ENCODE measurements at places on chromosomes 6 and 20.

- no peak for DNase-seq
These were observed 116.1 kb upstream of the CCN2 start for GRCh38 chr6:132067286-132067685.

GRCh38 chr6:5093231-5094015 is 8.3 kb downstream of the PPP1R3G start:
- DNase-seq: no peak

GRCh38 chr20:51528263-51529027 is 14.1 kb downstream of the NFATC2 start:
- no peak for DNase-seq

DNA sequence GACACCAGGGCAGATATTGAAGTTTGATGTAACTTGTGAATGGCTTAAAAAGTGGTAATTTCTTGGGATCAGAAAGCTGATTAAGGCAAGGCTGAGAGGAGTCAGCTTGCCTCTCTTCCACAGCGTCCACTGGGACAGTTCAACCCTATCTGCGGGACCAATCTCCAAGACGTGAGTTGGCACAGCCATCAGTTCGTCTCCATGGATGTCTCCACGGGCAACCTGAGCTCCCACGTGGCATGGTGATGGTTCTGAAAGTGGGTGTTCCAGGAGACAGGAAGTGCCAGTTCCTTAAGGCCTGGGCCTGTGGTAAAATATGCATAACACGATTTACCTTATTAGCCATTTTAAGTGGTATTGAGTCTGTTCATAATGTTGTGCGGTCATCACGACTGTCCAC is 67.9 kb upstream of the BHLHE23 start:
- no peak for DNase-seq

GRCh38 chr6:122405417-122405816 is 6.0 kb downstream of the HSF2 start:
- DNase-seq: no peak

GRCh38 chr6:24125980-24126379 is at the start of gene NRSN1:
TSS of gene NRSN1 (plus strand) at chr6:24126215. CDS start at chr6:24134328, 8,113 bp downstream.
- DNase-seq: no peak

GRCh38 chr20:370977-371754 is 9.4 kb upstream of the TRIB3 start:
- no peak for DNase-seq

- DNase-seq: no peak
These were observed 224.8 kb upstream of the MARCKS start for GRCh38 chr6:113632220-113632864.

GRCh38 chr20:24583169-24583792 is 113.9 kb downstream of the SYNDIG1 start:
- no peak for DNase-seq

DNA sequence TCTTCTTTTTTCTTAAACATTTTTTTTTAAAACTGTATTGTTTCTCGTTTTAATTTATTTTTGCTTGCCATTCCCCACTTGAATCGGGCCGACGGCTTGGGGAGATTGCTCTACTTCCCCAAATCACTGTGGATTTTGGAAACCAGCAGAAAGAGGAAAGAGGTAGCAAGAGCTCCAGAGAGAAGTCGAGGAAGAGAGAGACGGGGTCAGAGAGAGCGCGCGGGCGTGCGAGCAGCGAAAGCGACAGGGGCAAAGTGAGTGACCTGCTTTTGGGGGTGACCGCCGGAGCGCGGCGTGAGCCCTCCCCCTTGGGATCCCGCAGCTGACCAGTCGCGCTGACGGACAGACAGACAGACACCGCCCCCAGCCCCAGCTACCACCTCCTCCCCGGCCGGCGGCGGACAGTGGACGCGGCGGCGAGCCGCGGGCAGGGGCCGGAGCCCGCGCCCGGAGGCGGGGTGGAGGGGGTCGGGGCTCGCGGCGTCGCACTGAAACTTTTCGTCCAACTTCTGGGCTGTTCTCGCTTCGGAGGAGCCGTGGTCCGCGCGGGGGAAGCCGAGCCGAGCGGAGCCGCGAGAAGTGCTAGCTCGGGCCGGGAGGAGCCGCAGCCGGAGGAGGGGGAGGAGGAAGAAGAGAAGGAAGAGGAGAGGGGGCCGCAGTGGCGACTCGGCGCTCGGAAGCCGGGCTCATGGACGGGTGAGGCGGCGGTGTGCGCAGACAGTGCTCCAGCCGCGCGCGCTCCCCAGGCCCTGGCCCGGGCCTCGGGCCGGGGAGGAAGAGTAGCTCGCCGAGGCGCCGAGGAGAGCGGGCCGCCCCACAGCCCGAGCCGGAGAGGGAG is 580 bp downstream of the VEGFA start:
- DNase-seq: no peak

DNA sequence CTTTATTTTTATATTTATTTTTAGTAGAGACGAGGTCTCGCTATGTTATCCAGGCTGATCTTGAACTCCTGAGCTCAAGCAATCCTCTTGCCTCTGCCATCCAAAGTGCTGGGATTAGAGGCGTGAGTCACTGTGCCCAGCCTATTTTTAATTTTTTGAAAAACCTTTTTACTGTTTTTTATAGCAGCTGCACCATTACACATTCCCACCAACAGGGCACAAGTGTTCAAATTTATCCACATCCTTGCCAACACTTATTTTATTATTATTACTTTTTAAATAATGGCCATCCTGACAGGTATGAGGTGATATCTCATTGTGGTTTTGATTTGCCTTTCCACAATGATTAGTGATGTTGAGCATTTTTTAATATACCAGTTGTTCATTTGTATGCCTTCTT is 42.5 kb downstream of the PACSIN1 start:
- DNase-seq: no peak

GRCh38 chr6:5663259-5663658 is 343.5 kb downstream of the NRN1 start:
- DNase-seq: no peak

DNA sequence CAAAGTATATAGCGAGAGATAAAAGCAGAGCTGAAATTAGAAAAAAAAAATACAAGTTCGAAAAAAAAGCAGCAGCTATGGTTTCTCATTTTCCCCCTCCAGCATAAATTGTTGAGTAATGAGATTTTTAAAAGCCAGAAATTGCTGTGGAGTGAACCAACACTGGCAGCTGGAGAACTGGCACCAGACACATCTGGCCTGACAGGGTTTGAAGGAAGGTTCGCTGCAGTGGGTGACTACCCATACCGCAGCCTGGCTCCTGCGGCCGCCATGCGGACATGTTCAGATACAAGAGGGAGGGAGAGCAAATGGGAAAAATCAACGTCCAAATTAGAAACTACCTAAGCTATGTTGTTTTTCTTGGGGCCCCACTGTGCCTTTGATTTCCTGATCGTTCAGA is 3.3 kb downstream of the APCDD1L start:
- no peak for DNase-seq

GRCh38 chr20:571754-572441 is 28.3 kb upstream of the CSNK2A1 start:
- DNase-seq: no peak

DNA sequence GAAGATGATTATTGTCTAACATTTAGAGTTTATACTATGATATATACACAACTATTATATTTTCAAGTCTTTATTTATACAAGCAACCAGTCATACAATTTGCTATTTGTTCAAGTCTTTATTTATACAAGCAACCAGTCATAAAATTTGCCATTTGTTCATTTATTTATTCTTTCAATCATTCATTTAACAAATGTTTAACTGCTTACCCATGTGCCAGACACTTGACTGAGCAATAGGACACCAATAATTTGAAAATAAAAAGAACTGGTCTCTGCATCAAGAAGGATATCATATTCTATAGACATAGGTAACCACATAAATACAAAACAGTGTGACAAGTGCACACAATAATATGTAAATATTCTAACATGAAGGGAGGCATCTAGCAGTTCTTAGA is 20.3 kb downstream of the GRIK2 start:
- DNase-seq: no peak

DNA sequence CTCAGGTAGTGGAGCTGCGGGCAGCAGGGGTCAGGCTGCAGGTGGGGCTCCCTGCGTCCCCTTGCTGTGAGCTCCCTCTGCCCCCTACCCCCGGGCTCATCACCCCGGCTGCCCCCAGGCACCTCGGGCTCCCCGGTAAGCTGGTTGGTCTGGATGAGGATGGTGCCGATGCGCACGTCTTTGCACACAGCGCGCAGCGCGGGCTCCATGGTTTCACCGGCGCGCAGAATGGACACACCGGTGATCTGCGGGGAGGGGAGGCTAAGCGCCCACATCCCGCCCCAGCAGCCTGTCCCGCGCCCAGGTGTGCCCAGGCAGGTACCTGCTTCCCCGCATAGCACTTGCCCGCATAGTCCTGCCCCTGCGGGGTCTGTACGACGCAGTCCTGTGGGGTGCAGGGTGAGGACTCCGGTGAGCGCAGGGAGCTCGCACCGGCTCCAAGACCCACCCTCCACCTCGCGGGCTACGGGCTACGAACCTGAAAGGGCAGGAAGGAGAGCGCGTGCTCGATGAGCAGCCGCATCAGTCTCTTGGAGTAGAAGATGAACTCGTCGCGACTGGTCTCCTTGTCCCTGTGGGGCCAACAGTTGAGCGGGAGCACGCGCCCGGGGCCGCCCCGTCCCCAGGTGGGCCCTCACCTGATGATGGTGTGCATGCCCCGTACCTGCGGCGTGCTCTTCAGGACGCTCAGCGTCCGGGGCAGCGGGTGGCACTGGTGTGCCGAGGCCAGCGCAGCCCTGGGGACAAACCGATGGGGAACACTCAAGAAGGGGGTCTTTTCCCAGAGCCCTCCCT is 15.5 kb downstream of the UCKL1 start:
- no peak for DNase-seq

GRCh38 chr6:166032366-166033200 is 135.1 kb downstream of the TBXT start:
- no peak for DNase-seq

DNA sequence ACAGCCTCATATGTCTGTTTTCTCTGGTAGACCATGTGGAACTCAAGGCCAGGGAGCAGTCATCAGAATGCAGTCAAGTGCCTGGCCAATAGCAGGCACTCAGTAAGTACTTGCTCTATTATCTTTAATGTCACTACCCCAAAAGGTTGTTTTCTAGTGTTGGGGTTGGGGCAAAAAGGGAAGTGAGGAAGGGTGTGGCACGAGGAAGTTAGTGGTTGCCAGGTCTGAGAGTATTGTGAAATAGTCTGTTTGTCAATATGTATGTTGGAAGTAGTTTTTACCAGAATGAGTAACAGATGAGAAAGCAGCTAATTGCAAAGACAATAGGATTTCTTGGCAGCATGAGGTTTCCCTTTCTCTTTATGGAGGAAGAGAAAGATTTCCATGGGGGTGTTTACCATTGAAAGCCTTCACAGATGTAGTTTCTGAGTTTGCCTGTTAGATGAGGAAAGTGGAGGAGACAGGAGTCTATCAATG is 59.5 kb upstream of the ARMH2 start:
- DNase-seq: no peak

- no peak for DNase-seq
These were observed 78.0 kb downstream of the PSMB1 start for GRCh38 chr6:170475118-170475517.

GRCh38 chr6:128346569-128346968 is 173.8 kb downstream of the PTPRK start:
- no peak for DNase-seq

DNA sequence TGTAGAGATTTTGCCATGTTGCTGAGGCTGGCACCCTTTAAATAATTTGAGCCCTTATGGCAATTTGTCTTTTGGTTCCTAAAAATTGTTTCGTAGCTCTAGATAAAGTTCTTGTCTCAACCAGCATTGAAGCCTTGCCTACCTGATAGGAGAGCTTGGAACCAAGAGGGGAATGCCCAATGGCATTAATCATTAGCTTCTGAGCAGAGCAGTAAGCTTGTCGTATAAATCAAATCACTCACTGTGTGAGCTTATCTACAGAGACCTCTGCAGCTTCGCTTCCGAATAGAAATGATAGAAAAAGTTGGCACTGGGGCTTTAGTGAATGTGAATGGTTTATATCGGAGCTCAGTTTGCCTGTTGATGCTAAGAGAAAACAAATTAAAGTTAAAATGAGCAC is 10.7 kb downstream of the ANKRD6 start:
- no peak for DNase-seq

DNA sequence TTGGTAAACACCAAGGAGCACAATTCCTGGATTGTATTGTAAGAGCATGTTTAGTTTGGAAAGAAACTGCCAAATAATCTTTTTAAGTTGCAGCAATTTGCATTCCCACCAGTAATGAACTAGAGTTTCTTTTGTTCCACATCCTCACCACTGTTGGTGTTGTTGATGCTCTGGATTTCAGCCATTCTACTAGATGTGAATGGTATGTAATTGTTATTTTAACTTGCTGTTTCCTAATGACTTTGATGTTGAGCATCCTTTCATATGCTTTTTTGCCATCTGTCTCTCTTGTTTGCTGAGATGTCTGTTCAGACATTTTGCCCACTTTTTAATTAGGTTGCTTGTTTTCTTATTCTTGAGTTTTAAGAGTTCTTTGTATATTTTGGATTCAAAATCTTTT is 1654.1 kb downstream of the GRIK2 start:
- DNase-seq: no peak

GRCh38 chr6:144782634-144783033 is 497.5 kb downstream of the UTRN start:
- DNase-seq: no peak

- no peak for DNase-seq
These were observed 25.3 kb downstream of the SRPK1 start for GRCh38 chr6:35895560-35895959.

DNA sequence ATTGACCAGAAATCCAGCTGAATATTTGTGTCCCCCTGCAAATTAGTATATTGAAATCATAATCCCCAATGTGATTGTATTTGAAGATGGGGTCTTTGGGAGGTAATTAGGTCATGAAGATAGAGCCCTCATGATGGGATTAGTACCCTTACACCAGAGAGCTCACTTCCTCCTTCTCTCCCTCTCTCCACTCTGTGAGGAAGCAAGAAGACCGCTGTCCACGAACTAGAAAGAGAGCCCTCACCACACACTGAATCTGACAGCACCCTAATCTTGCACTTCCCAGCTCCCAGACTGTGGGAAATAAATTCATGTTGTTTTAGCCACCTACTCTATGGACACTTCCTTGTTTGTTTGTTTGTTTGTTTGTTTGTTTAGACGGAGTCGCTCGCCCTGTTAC is 11.9 kb upstream of the PLAGL1 start:
- no peak for DNase-seq

DNA sequence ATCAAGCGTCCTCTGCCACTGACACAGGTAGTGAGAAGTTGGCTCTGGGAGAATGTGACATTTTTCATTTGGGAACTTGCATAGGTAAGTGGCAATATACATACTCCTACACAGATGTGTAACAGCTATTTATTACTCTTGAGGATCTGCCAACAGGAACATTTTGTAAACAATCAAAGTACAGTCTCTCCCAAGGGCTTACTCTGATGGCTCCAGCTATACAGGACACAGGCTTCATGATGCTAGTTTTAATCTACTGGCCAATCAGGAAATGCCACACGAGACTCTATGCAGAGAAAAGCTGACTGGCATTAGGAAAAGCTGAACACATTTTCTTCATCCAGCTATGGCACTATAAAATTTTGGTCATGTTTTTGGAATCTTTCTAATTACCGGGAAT is 57.8 kb downstream of the POPDC3 start:
- no peak for DNase-seq

DNA sequence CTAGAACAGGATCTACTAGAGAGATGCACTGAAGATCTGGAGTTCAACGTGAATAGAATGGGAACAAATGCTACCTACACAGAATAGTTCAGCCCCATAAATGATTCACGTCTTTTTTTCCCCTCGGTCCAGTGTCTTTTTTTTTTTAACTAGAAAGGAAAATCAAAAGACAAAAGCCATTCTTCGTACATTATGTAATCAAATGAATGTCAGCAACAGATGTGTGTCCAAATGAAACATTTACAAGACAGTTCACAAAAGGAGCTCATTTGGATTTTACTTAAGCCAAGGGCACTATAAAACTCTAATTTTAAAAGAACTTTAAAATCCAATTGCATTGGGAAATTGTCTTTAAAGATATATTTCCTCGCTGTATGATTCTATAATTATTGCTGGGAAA is 42.4 kb downstream of the FAM184A start:
- no peak for DNase-seq
